ENCODE measurements at places on chromosomes 3 and 15.

DNA sequence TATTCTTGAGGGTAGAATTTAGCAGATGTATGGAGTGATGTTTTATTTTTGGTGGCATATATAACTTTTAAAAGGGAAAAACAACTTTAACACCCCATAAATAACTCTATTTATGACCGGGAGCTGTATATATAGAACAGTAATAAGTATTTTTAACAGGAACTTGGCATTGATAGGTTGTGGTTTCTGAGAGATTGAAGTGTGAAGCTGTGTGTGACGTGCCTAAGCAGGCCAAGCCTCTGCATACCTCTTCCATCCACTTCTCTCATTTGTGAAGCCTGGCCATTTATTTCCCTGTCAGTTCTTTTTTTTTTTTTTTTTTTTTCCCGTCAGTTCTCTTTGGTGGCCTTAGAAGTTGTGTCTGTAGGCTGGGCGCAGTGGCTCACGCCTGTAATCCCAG, 23.0 kb downstream of the RBM5 start:
- DNase-seq, result no peak

DNA sequence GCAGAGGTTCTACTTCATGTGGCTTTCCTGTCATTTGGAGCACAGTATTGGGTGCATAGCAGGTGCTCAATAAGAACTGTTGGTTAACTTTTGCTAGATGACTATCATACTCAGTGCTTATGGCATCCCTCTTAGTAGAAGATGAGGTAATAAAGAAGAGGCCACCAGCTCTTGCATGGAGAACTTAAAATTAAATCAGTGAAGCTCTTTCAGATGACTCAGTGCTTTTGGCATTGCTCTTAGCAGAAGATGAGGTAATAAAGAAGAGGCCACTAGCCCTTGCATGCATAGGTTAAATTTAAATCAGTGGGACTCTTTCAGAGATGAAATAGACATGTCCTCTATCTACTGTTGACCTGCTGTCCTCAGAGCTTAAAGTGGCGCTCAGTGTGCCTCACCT, 109.4 kb upstream of the FGF7 start:
- no peak for DNase-seq

- DNase-seq, result no peak
These were observed 10.1 kb downstream of the MCM2 start for GRCh38 chr3:127608362-127608718.

- no peak for DNase-seq
These were observed 107.2 kb downstream of the NSMCE3 start for GRCh38 chr15:29162411-29162810.

- no peak for DNase-seq
These were observed 1033.7 kb downstream of the ROBO1 start for GRCh38 chr3:78734048-78734637.

GRCh38 chr3:160210341-160210740, 14.9 kb upstream of the C3orf80 start:
- no peak for DNase-seq

- peak; percentile 24 for DNase-seq
These were observed 136.8 kb upstream of the ACP3 start for GRCh38 chr3:132180337-132180791.

- DNase-seq, result no peak
These were observed 16.9 kb upstream of the FSIP1 start for GRCh38 chr15:39799552-39800011.

- no peak for DNase-seq
These were observed 64.4 kb downstream of the DNAJB8 start for GRCh38 chr3:128402319-128402718.

DNA sequence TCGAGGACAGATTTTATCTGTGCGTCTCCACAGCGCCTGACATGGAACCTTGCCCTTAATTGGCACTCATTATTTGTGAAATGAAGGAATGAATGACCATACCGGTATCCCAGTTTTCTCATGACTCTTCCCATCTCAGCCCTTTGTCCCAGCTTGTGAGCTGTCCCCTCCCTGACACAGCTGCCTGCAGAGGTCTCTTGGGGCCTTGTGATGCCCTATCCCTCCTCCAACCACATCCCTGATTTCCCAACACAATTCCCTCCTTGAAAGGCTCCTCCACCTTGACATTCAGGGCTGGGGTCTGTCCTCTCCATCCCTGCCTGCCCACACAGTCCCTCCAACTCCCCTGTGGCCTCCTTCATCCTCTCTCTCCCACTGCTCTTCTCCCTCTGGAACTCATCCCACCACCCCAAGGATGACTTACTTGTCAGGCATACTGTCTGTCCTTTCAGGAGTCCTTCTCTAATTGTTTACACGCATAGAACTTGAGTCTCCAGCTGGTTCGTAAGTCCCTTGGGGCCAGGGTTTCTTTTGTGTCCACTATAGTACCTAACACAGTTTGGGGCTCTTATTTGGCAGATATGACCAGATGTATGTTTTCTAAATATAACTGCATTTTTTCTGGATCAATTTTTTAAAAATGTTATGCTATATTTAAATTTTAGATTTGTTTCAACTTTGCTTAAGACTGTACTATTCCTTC, 35.6 kb upstream of the FILIP1L start:
- no peak for DNase-seq

DNA sequence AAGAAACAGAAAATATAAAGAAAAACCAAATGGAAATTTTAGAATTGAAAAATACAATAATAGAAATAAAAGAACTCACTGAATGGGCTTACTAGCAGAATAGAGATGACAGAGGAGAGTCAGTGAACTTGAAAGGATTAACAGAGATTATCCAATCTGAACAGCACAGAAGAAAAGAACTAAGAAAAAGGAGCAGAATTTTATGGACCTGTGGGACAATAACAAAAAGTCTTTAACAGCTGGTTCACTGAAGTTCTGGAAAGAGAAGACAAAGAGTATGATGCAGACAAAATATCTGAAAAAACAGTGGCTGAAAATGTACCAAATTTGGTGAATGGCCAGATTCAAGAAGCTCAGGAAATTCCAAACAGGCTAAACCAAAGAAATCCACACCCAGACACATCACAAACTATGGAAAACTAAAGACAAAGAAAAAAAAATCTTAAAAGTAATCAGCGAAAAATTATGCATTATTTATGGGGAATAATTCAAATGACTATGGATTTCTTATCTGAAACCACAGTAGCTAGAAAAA, 9.7 kb upstream of the GNB5 start:
- no peak for DNase-seq

DNA sequence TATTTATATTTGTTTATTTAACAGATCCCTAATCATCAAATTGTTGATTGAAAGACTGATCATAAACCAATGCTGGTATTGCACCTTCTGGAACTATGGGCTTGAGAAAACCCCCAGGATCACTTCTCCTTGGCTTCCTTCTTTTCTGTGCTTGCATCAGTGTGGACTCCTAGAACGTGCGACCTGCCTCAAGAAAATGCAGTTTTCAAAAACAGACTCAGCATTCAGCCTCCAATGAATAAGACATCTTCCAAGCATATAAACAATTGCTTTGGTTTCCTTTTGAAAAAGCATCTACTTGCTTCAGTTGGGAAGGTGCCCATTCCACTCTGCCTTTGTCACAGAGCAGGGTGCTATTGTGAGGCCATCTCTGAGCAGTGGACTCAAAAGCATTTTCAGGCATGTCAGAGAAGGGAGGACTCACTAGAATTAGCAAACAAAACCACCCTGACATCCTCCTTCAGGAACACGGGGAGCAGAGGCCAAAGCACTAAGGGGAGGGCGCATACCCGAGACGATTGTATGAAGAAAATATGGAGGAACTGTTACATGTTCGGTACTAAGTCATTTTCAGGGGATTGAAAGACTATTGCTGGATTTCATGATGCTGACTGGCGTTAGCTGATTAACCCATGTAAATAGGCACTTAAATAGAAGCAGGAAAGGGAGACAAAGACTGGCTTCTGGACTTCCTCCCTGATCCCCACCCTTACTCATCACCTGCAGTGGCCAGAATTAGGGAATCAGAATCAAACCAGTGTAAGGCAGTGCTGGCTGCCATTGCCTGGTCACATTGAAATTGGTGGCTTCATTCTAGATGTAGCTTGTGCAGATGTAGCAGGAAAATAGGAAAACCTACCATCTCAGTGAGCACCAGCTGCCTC, 14.7 kb downstream of the THBS1 start:
- DNase-seq, result no peak

- DNase-seq, result peak; percentile 75
These were observed 106.4 kb upstream of the RPL32 start for GRCh38 chr3:12947504-12948369.

DNA sequence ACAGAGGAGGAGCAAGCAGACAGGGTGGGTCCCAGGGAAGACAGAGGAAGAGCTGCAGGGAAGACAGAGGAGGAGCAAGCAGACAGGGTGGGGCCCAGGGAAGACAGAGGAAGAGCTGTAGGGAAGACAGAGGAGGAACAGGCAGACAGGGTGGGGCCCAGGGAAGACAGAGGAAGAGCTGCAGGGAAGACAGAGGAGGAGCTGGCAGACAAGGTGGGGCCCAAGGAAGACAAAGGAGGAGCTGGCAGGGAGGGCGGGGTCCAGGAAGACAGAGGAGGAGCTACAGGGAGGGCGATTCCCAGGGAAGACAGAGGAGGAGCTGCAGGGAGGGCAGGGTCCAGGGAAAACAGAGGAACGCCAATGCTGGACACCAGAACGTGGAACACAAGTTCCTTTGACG, 66.5 kb downstream of the PLXNA1 start:
- no peak for DNase-seq

- no peak for DNase-seq
These were observed 15.3 kb downstream of the ZBTB47 start for GRCh38 chr3:42668793-42669217.

GRCh38 chr15:71484080-71484479, 326.3 kb upstream of the NR2E3 start:
- no peak for DNase-seq

DNA sequence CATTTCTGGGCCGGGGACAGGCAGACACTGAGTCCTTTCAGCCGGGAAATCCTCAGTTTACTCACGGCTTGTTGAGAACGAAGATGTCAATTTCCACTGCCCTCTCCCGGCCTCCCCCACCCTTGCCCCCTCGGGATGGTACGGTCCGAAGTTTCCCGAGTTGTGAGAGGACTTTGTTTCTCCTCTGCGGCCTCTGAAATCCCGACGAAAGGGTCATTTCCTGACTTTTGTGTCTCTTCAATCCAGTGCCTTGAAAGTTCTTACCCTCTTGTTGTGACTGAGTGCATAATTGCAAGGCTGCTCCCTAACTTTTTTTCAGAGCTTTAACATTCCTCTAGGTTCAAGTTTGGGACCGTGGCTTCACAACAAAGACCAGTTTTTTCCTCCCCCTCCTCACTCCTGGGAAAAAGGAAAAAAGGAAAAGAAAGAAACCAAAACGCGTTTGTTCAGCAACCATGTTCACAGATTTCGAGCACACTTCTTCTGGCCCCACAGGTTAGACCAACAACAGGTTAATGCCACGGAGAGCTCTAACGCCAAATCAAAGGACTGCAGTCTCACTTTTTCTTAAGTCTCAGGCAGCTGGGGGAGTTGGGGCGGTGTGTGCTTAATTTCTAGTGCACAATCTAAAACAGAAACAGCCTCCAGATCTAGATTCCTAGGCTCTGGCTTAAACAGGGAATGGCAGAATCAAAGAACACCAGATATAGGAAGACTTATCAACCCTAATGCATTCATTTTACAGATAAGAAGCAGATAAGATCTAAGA, 138.9 kb downstream of the TMCO5A start:
- no peak for DNase-seq

- no peak for DNase-seq
These were observed 87.9 kb downstream of the ITPR1 start for GRCh38 chr3:4581124-4581424.

DNA sequence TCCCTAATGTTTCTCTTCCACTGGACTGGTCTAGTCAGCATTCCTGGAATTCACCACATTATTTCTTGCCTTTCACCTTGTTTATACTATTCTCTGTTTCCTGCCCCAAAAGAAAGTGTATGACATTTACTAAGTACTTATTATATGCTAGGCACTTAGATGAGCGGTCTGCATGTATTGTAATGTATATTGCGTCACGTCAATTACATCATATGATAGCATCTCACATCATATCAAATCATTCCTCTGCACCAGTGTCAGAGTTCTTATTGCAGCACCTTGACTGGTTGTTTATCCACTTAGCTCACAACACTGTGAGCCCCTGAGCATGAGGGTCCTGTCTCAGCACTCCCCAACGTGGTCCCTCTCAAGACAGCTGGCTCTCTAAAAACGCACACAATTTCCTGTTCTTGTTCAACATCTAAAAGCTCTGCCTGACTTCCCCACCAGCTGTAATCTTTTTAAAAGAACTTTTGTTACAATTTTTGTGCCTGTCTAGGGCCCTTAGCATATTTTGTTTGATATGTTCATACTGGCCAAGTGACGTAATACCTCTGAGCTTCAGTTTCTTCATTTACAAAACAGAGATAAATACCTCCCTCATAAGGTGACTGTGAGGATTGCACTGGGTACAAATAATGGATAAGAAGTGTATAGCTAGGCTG, 58.8 kb downstream of the ARHGAP31 start:
- no peak for DNase-seq

DNA sequence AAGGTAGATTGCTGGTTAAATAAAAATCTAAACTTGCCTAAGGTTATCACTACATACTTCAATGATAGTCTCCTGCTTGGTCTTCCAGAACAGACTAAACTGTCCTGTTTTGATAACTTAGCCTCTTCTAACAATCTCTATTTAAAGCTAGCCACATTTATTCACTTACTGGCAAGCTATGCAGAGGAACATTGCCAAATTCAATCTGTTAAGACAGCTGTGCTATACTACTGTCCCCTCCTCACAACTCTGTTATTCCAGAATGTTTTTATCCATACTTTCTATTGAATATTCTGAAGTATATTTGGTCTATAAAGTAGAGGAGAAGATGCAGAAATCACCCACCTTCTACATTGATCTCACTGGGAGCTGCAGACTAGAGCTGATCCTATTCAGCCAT, 594.0 kb upstream of the CCDC54 start:
- no peak for DNase-seq

- no peak for DNase-seq
These were observed 11.4 kb upstream of the PEX5L start for GRCh38 chr3:180048103-180048502.

DNA sequence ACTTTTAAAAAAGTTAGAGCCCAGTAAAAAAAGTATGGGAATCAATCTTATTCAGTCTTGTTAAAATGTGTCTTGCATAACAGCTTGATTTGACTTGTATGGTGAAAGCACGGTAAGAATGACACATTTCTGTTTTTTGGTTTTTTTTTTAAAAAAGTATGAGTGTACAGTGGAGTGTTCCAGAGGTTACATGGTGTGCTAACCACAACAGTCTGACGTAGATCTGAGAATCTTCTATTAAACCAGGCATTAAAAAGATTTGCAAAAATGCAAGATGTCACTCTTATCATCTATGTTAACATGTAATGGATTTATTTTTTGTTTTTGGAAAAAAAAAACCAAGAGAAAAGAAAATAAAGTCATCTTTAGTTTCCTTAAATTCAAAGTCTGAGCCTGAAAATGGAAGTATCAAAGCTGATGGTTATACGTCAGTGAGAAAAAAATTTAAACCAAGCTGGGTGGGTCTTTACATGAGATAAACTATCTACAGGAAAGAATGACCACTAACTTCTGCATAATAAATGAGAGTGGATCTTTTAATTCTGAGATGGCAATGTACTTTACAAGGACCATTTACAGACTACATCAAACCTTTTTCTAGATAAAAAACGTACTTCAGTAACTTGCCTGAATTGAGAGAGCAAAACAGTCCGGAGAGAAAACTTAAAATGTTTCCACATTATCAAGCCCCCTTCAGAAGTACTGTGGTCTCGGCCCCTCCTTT, 1.6 kb downstream of the GABPB1 start:
- no peak for DNase-seq

Data from hematopoietic multipotent progenitor cell treated with erythropoietin and hydrocortisone succinate and interleukin-3 and kit ligand, for 15 days (in vitro differentiated cells).